ENCODE measurements at places on chromosomes 1 and 21. TPM values are rescaled to one million over a fixed set of nuclear protein-coding genes. Genes with fewer than 3 reads are reported as not detected.

Gene RUSC1
- total RNA-seq: 18.4 TPM

Gene TTF2
- 15.1 TPM for total RNA-seq

Gene HORMAD1
- 0.43 TPM for total RNA-seq

Gene TMPRSS3
- not detected for total RNA-seq

Gene B3GALT5
- not detected for total RNA-seq

Gene CCDC27
- total RNA-seq: not detected

Gene OR6N1
- total RNA-seq: not detected

Gene LAD1
- not detected for total RNA-seq

Gene VASH2
- total RNA-seq: 0.97 TPM

Gene NBPF10
- total RNA-seq: 1.3 TPM

Gene UHMK1
- 139 TPM for total RNA-seq

Gene DNAI4
- total RNA-seq: 9.9 TPM

Gene PTTG1IP
- 201 TPM for total RNA-seq

Gene SLC9C2
- total RNA-seq: not detected

Gene SLC5A9
- not detected for total RNA-seq

Gene MAD2L2
- total RNA-seq: 30.7 TPM

Measured in fibroblast of villous mesenchyme (primary cell).